ENCODE measurements at places on chromosomes 6 and 20.

GRCh38 chr6:169263836-169264608 is 10.4 kb upstream of the THBS2 start:
- DNase-seq, result no peak

DNA sequence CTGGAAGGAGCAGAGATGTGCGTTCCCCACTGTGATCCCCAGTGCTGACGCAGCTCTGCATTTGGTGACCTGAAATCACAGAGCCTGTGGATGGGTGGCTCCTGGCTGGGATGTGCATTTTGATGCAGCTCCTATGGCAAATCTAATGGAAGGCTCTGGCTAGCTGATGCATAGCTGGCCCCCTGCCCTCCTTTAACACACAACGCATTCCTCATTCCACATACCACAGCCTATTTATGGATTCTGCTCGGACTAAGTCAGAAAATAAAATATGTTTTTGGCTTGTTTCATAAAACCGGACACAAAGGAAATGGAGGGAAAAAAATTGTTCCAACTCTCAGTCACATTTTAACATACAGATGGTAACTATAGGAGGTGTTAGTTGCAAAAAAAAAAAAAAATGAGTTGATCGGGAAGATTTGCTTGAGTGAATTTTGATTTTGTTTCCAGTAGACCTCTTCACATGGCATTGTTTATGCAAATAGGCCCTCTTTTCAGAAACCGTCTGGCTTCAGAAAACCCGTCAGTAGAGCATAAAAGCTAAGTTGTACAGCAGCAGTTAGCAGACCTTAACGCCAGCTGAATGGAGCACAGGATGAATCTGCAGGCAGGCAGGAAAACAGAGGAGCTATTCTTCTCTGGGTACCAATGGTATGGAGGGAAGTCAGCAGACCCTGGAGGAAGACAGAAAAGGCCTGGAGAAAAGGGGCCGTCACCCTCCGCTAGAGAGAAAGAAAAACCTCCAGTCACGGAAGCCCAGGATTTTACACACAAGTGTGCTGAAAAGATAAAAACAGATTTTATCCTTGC is 215.4 kb downstream of the HDGFL1 start:
- no peak for DNase-seq

DNA sequence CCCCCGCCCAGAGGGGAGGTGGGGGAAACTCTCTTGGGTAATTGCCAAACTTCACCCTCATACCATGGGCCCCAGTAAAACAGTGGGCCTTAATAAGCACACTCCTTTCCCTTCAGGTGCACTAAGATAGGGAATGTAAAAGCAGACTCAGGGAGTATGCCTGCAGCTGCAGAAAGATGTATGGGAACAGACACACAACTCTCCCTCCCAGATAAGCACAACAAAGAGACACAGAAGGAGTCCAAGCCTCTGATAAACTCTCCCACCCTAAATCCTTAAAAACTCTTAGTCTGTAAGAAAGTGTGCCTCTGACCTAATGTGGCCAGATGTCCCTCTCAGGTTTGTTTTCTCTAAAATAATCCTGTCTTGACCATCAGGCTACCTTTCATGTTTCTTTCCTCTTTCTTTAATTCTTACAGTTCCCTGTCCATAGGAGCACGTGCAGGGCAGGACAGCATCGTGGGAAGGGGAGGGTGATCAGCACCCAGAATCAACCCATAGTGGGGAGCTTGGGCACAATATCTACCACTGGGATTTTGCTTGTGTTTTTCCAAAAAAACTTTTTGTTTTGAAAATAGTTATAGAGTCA is 11.3 kb upstream of the CTCFL start:
- no peak for DNase-seq

DNA sequence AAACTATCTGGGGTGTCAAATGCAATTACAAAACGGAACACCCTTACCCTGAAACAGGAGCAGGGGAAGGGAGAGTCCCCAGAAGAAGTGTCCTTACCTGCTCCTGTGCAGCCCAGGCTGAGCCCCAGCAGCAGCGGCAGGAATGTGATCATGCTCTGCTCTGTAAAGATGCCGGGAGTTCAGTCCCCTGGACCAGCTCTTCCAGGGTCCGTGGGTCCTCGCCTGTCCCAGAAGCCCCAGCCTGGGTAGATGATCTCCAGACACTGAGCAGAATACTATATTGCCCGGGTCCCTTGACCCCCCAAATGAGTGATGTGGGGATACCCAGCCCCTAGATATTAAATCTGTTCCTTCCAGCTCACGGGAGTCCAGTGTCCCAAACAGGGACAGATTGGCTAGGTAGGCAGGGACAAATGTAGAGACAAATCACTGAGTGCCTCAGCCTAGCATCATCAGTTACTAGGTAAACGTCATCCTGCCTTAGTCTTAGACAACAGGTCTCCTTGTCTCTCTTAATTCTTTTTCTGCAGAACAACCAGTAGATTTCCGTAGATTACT is at the start of gene HLA-DMB:
Gene HLA-DMB (minus strand): TSS at position 373 of the 558 bp plus-strand sequence. CDS start 221 bp downstream, at position 152.
- peak; percentile 39 for DNase-seq

DNA sequence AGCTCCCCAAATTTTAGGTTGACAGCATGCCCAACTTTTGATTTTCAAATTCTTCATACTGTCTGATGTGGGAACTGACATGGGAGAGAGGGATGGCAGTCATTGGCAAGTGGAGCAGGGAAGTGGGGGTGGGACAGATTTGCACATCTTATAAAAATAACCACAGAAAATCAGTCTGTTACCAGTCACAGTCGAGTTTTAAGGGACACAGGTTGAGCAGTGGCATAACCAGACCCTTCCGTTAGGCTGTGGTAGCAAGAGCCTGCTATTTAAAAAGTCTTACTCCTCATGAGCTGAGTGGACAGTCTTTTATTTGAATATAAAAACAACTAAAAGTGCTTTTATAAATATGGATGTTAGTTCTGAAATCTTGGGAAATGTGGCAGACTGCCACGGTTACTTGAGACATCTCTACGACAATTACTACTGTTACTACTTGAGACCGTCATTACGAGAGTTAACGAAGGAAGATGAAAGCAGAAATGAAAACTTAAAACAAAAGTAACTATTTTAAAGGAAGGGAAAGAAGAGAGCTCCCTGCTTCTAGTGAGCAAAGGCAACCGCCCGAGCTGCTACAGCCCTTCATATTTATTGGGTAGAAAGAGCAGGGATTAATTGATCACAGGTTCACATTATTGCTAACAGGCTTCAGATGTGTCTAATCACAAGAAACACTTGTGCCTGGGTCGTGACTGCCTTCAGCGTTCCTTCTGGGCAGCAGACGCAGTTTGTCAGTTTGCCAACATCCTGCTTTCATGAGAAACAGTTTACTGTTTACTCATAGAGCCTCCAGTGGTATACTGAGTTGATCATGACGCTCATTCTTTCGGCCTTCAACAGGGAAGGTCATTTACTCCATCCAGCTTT is 71.3 kb downstream of the EFHC1 start:
- no peak for DNase-seq
